ENCODE measurements at places on chromosomes 16 and 17.
A peak's percentile ranks its signal among the peaks of the same experiment; 100 is the strongest.

DNA sequence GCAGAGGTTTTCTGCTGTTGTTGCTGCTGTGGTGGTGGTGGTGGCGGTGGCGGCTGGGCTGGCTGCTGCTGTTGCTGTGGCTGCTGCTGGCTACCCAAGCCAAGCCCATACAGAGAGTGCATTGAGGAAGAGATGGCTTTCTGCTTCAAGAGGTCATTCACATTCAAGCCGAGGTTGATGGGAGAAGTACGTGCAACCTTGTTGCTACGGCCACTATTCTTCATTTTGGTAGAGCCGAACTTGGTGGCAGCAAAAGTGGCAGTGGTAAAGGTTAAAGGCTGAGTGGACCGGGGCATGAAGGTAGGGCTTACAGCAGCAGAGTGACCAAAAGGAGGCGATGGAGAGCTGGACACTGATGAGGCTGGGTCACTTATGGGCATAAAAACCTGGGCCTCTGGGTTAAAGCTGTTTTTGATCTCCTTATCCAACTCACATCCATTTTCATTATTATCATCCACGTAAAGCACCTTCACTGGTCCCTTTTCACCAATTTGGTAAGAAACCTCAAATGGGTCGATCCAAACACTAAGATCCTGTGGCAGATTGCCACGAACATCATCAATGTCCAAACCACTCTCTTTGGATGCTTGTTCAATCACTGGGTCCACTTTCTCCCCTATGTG, 2.8 kb downstream of the TOB1 start:
- DNase-seq, result peak; percentile 23

DNA sequence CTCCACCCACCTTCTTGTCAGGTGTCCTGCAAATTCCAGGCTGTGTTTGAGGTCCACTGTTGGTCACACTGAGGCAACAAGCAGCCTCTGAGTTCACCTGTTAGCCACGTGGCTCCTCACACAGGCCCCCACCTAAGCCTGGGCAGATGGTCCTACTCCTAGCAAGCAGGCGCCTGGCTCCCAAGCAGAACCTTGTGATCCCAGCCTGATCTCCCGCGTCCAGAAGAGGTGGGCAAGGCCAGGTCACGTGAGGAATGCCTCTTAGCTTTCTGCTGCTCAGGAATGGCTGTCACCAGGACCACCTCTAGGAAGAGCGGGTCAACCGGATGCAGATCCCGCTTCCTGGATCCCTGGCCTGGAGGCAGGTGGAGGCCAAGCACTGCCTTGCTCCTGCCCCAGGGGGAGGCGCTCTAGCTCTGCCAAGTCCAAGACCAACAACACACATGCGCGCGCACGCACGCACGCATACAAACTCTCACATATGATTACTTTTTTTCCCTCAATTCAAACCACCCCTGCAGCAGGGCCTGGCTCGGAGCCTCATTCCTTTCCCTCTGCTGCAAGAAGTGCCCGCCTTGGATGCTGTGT, 9.5 kb downstream of the CYB561 start:
- DNase-seq, result no peak

DNA sequence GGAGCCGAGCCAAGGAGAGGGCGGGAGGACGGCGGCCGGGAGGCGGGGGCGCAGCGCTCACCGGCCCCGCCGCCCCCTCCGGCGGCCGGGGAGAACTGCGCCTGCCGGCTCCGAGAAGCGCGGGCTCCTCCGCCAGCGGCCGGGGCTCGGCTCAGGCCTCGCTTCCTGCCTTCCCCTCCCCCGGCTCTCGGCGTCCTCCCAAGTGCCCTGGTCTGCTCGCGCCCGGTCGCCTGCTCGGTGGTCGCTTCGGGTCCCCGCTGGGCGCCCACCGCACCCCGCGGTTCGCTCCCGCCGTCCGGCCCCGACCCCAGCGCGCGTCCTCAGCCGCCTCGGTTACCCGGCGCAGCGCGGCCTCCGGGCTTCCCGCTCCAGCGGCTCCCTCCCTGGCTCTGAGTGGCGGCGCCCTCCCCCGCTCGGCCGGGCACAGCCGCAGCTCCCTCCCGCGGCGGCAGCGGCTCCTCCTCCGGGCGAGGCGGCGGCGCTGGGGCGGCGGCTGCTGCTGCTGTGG, 313 bp downstream of the UBTF start:
- DNase-seq, result peak; percentile 65

DNA sequence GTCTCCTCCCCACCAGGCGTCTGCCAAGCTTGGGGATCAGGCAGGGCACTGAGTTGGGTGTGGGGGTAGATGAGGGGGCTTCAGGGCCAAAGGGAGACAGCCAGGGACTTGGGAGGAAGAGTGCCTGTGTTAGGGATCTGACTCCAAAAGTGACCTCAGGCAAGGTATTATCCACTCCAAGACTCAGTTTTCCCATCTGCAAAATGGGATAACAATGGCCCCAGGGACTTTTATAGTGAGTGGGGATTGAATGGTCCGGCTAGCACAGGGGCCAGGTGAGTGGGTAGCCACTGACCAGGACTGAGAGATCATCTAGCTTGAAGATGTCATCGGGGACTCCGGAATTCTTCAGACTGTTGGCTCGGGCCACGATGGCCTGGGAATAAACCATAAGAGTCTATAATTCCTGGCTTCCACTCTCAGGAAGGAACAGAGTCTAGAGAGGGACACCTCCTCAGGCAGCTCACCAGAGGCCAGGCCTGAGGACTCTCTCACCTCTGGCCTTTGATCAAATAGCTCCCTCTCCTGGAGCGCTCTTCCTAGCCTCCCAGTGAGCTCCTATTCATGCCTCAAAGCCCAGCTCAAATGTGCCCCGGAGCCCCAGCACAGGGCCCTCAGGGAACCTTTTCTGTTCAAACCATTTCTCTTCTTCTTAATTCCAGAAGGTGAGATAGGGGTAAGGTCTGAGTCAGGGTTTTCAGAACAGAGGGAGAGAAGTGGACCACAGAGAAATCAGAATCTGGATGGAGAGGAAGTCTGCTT, 3.5 kb downstream of the FLII start:
- DNase-seq, result no peak

DNA sequence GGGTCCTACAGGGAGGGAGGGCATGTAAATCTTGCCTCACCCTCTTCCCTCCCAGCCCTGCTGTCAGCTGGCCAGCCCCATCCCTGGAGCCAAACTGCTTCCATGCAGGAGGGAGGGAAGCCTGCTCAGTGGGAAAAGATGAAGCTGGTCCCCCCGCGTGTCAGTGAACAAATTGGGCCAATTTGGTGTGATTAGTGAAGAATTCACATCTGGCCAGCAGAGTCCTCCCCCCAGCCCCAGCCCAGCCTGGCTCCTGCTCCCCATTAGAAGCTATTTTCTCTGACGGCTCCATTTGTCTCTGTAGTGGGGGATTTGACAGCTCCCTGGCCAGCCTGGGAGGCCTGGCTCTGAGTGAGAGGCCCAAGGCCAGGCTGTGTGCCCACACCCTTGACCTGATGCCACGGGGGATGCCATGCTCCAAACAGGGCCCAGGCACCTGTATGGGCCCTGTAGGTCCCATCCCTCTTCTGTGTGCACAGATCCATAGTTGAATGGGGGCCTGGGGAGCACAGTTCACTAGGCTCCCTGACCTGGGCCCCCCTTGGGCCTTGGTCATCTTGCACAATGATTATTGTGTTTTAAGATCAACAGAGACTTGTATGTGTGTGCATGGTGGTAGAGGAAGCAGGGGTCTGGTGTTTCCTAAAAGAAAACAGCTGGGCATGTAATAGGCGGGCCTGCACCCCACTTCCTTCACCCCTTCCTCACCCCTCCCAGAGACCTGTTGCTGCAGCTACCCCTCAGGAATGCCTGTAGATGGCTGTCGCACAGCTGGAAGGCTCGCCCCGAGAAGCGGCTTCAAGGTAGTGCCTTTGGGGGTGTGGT, 50.7 kb upstream of the TAC4 start:
- DNase-seq, result no peak

DNA sequence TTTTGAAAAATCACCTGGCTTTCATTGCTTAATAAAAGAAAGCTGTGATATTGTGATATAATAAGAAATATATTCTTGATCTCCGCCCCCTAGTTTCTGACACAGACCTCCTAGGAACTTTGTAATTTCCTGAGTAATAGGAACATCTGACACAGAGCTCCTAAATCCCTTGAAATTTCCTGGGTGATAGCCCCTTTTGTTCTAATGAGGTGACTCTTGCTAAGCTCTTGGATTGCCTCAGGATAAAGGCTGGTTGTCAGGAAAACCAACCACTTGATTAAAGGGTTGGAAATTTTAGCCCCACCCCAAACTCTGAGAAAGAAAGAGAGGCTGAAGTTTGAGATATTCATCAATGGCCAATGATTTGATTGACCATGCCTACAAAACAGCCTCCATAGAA, 326.4 kb upstream of the KIF2B start:
- DNase-seq, result no peak

All from activated CD4-positive, alpha-beta T cell treated with anti-CD3 and anti-CD28 coated beads, Interleukin-2, amount 50 U/mL, for 1 hour (primary cell).